Cerebellar cortex (tissue), 1 donor: ENCODE measurements at places on chromosomes 4 and X.

DNA sequence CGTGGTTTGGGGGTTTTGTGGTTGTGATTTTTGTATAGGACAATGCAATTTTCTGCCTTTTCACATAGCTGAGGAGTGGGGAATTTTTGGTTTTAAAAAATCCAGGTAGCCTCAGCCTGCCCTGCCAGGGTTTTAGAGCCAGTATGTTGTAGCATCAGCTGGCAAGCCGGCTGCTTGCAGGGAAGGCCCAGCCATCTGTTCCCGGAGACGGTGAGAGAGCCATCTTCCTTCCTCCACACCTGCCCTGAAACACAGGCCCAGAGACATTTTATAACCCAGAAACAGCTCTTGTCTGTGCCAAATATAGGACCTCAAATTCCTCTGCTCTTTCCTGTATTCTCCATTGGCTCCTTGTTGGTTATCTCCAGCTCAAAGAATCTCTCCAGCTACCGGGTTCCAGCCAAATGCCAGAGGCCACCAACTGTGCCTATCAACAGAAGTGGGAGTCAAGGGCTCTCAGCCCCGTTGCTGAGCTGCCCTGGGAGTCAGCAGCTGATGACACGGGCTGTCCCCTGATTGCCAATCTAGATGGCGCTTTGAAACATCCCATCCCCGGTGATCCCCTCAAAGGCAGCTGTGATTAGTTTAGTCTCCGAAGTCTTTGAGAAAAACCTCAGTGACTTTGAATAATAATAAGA is 595.2 kb downstream of the MID1IP1 start:
- DNase-seq, result peak; percentile 78

GRCh38 chrX:107374132-107374531 is 75.3 kb upstream of the FRMPD3 start:
- DNase-seq, result no peak

DNA sequence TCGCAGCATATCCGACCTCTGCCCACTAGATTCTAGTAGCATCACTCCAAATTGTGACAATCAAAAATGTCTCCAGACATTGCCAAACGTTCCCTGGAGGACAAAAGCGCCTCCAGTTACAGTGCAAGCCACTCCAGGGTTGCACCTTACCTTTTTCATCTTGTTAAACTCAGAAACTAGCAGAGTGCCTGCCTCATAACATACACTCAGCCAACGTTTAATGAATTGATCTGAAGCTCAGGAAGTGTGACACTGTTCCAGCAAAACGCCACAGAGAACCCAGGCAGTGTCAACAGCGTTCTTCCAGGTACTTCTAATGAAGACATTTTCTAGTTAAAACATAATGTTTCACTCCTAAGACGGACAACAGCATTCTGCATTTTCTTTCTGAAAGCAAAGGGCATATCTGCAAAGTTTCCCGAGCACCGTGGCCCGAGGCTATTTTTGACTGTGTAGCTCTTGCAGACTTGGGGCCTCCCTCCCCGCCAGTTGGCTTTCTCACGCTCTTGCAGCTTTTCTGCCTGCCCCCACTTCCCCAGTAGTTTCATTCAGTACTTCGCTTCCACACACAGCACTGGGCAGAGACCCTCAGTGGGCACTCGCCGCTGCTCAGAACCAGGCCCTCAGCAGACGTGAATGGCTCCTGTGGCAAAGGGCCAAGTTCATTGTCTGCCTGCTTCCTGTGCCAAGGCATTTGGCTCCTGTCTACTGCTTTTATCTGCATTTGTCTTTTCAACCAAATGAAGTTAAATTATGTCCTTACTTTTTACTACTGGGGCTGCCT is 133.4 kb upstream of the TTC29 start:
- DNase-seq, result peak; percentile 24

GRCh38 chr4:114192854-114193253 is 213.4 kb upstream of the ARSJ start:
- DNase-seq, result no peak

GRCh38 chr4:182831376-182831775 is 85.8 kb downstream of the DCTD start:
- no peak for DNase-seq

DNA sequence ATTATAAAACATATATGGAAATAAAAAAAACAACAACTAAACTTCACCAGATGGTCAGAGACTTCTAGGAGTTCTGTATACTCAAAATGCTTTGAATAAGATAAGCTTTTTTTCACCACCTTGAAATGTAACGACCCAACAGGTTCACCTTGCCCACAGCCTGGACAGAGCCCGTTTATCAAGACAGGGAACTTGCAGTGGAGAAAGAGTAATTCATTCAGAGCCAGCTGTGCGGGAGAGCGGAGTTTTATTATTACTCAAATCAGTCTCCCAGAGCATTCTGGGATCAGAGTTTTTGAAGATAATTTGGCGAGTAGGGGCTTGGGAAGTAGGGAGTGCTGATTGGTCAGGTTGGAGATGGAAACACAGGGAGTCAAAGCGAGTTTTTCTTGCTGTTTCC is 38.5 kb downstream of the AGA start:
- DNase-seq, result no peak

DNA sequence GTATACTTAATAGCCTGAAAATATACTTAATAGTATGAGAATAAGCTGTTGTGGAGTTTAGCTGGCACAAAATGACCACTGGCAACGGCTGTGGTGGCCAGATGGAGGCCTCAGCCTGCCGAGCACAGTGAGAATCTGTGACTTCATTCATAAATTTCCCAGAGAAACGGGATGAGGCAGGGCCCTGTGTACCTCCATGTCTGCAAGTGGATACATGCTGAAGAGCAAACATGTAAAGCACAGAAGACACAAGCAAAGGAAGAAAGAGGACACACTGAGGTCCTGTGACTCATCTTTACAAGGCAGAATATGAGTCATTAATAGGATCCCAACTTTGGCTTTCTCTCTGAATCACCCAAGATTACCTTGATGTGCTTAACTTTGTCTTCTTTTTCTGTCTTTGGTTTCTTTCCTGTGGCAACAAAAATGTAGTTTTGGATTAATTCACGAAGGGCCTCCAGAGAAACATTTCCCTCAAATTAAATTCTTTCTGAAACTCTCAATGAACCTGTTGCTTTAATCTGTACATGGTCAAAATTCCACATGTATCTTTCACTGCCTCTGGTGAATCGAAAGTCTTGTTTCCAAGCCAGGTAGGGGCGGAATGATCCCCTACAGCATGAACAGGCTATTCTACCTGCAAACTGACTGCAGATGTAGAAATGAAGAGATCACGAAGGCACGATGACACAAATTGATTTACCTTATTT is 56.4 kb downstream of the IRF2 start:
- peak; percentile 81 for DNase-seq

DNA sequence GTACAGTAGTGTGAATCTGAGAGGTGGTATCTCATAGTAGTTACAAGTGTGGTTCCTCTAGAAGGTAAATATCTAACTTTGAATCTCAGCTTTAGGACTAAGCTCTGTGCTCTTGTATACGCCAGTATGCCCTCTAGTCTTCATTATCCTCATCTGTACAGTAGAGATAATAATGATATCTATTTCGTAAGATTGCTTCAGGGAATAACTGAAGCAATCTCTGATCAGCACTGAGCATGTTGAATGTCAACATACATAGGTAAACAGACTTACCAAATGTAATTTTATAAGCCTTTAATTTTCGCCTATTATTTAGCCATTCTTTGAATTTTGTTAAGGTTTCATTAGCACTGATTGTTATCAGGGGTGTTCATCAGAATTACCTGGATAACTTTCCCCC is 175.2 kb upstream of the ANKRD50 start:
- no peak for DNase-seq

GRCh38 chrX:40908026-40908425 is 172.7 kb upstream of the MED14 start:
- no peak for DNase-seq

DNA sequence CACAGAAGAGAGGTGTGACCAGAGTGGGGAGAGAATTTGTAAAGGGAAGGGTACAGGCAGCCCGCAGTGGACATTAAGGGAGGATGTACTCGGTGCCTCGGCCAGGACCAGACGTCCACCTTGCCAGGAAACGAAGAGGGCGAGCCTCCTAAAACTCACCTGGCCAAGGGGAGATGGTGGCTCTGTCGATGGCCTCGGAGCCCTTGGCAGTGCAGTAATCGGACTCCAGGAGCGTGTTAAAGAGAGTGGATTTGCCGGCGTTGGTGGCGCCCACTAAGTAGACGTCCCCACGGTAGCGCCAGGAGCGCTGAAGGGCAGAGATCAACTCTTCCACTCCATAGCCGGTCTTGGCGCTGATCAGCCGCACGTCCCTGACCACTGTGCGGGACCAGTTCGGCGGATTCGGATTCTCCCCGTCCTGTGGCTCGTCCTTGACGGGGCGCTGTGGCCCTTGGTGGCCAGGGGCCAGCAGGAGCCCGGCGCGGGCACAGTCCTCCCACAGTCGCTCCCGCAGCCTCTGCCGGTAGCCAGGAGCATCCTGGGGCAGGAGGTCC is 1.0 kb downstream of the NOA1 start:
- DNase-seq, result no peak

GRCh38 chr4:78656968-78657445 is 105.4 kb downstream of the ANXA3 start:
- DNase-seq, result no peak

DNA sequence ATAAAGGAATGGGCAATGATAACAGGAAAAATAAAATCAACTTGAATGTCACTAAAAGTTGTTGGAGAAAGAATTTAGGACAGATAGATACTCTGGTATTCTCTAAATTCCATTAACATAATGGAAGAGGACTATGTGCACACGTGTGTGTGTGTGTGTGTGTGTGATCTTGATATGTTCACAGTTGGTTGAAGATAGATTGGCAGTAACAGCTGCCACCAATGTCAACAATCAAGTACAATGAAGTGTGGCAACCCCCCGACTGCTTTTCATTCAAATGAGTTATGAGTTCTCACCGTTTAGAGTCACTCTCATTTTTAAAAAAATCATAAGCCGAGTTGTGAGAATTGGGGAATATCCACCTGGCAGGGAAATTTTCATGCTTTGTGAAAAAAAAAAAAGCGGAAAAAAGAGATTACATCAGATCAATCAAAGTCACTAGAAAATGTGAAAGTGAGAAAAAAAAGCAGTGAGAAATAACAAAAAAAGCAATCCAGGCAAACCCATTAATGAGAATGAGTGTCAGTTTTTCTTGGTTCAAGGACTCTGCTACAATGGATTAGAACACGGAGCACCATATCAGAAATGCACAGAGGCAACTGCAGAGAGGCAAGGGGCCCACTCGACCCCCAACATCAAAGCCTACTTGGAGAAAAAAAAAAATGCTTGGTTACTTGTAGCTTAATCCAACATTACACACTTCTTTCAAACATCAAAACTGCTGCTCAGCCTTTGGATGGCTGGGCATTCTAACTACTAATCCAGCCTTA is 414.9 kb upstream of the PITX2 start:
- DNase-seq, result no peak

GRCh38 chr4:103091601-103092223 is 7.9 kb downstream of the BDH2 start:
- peak; percentile 80 for DNase-seq

GRCh38 chr4:180909279-180909678 is 1333.9 kb upstream of the TENM3 start:
- DNase-seq, result no peak

- no peak for DNase-seq
Observed at GRCh38 chrX:42585842-42586621, 191.9 kb downstream of the PPP1R2C start.

DNA sequence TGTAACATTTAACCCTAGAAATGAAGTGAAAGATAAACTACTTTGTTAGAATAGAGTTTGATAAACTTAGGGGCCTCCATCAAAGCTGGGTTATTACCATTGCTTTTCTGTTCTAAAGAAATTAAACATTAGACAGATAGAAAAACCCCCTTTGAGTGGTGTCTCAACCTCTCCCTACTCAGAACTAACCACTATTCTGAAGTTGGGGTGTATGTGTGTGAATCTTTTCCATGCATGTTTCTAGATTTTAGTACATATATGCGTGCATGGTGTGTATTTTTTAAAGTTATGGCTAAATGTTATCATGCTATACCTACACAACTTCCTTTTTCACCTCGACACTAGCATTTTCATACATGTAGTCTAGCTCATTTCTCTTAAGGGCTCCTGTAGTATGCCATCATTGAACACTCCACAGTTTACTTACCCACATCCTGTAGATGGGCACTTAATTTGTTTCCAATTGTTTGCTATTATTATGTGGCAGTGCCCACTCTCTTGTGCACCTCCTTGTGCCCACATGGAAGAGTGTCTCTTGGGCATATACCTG is 25.7 kb downstream of the GEMIN8 start:
- no peak for DNase-seq

GRCh38 chr4:55170462-55170861 is 45.1 kb upstream of the KDR start:
- DNase-seq, result no peak

DNA sequence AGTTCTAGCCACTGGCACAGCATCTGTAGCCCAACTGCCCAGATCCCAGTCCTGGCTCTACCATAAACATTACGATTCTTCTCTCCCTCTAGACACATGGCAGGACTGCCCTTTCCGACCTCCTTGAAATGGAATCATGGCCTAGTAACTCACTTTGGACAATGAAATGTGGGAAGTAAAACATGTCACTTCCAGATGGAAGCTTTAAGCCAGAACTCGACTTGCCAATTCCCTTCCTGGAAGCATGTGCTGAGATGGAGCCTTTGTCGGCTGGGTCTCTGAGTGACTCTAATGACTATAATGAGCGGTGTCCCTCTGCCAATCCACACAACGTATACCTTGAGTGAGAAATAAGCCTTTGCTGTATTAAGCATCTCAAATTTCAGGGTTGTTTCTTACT is 34.7 kb downstream of the SH3RF1 start:
- no peak for DNase-seq

GRCh38 chr4:28010577-28011240 is 1150.1 kb downstream of the STIM2 start:
- no peak for DNase-seq

- no peak for DNase-seq
Observed at GRCh38 chr4:179728305-179728704, 2286.1 kb upstream of the AGA start.

DNA sequence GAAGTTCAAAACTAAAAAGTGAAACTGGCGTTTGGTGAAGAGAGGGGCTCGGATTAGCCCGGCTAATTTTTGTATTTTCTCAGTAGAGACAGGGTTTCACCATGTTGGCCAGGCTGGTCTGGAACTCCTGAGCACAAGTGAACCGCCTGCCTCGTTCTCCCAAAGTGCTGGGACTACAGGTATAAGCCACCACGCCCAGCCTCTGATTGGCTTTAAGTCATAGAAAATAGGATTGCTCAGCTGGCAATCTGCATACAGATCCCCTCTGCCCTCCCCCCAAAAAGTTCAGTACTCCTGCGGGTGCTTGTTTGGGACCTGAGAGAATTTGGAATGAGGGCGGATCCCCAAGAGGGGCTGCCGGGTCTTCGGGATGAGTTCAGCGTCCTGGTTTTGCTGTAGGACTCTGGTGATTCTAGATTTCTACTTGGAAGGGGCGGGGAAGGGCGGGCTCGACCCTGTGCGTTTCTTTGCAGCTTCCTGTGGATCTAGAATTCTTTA is 537 bp upstream of the PRKX start:
- DNase-seq, result no peak

GRCh38 chrX:150610043-150610442 is 41.6 kb downstream of the MTM1 start:
- DNase-seq, result no peak

GRCh38 chrX:31397119-31397518 is 325.3 kb upstream of the FTHL17 start:
- DNase-seq, result no peak
